ENCODE measurements at places on chromosomes 3 and 15.
A peak's percentile ranks its signal among the peaks of the same experiment; 100 is the strongest.

DNA sequence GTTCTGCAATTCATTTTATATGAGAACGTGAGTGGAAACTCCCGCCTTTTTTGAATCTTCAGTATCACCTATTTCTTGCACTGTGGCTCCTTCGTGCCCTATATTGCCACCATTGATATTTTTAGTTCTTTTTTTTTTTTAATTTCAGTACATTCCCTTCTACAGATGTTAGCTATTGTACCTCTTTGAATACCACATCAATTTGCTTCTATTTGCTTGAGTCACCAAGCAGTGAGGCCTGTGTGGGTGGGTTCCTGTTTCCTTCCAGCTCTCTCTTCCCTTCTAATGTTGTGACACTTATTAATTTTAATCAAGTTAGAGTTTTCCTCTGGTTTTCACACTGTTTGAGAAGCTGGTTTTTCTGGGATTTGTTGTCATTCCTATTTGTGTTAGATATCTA, 8.7 kb downstream of the HACD2 start:
- no peak for DNase-seq

DNA sequence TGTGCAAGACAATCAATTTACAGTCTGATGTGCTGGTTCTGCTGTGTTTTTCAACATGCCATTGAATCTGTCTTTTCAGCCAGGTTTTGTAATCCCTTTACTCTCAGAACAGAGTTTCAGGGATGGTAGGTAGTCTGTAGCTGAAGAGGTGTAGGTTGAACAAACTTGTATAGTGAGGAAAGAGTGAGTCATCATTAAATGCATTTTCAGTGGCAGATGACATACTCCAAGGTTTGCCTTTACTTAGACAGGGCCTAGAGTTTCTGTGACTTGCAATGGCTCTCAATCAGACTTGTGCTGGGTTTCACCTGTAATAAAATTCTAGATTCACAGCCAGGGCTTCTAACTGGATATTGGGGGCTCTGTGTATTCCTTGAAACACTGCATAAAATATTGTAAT, 94.6 kb downstream of the CYP19A1 start:
- DNase-seq = no peak

GRCh38 chr3:123258811-123259420, 57.2 kb downstream of the SEC22A start:
- peak; percentile 20 for DNase-seq

DNA sequence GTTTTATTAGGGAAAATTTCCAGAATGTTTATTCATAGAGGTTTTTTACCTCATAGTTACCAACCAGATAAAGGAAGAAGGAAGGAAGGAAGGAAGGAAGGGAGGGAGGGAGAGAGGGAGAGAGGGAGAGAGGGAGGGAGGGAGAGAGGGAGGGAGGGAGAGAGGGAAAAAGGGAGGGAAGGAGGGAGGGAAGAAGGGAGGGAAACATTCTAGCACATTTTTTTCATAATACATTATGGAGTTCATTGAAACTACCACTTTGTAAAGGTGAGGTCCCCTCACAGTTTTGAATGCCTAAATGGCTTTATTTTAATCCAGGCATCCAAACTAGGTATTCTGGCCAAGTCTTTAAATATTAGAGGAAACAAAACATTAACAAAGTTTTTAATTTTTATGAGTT, 1049.1 kb downstream of the ROBO1 start:
- no peak for DNase-seq
